Daoy (cell line): ENCODE measurements at places on chromosomes 16 and 17. TPM values are rescaled to one million over a fixed set of nuclear protein-coding genes. Genes with fewer than 3 reads are reported as not detected.

DNA sequence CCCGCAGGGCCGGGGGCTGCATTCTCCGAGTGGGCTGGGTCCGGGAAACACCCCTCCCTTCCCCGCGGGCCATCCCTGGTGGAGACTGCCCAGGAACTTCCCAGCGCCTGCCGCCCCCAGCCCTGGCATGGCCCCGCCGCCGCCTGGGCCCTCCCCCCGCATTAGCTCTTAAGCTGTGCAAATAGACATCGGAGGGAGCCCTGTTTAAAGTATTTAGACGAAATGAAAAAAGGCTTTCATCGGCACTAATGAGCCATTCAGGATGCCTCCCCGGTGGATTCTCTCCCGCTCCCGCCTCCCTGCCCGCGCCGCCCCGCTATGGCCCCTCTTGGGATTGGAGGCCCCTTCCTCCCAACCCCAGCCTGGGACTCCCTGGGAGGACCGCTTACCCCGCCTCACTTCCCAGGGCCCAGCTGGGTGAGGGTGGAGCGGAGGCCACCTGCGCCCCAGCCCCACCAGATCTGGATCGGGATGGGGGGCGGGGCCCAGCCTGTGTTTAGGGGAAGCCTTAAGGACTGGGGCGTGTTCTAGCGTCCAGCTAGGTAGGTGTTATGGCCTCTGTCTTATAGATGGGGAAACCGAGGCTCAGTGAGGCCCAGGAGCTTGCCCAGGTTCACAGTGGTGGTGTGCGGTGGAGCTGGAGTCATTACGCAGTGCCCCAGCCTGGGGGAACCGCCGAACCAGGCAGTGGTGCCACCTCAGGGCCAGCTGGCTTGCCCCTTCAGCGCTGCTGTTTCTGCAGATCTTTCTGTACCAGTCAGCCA, 19.7 kb downstream of the SEZ6 start:
- DNase-seq: no peak

TSNAXIP1 gene
- total RNA-seq: 0.11 and 1.1 TPM in 2 replicates

TNFRSF17 gene
- not detected in 2 replicates for total RNA-seq

DNA sequence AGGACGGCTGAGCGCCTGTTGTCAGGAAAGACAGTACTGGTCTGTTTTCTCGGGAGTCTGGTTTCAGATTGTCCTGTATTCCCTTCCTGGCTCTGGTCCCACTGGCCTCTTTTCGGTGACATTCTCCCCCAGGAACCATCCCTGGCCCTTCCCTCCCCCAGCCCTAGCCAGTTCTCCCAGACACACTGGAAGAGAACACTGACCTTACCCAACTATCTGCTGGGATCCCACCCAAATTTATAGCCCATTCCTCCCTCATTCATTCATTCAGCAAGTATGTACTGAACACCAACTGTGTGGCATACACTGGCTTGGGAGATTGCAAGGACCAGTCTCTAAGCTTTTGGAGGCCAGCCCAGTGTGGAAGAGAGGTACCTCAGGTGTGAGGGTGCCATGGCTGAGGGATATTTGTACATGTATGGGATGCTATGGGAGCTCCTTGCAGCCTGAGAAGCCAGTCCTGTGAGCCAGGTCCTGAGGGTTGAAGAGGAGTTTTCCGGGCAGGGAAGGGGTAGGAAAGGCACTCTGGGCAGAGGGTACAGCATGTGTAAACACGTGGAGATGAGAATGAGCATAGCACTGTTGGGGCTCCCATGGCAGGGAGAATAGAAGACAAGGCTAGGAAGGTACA, 5.2 kb downstream of the RND2 start:
- DNase-seq: no peak

GRCh38 chr16:52022980-52023379, 524.0 kb downstream of the TOX3 start:
- no peak for DNase-seq

PYDC1 gene
- total RNA-seq: not detected in 2 replicates

DNA sequence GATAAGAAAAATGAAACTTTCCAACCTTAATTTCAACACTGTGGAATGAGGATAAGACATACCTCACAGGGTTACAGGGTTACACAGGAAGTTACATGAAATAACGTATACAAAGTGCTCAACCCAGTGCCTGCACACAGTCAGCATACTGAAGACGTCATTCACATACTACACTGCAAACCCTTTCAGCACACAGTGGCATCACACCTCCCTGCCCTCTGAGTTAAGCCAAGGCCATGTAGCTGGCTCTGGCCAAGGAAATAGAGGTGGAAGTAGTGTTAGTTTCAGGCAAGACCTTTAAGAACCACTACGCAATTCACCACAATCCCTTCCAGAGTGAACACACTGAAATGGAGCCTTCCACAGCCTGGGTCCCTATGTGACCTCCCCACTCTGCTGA, 46.6 kb upstream of the GSG1L start:
- DNase-seq: no peak

MYH3 gene
- total RNA-seq: 0.63 and 0.80 TPM in 2 replicates

GRCh38 chr17:14921936-14922335, 343.2 kb downstream of the PMP22 start:
- no peak for DNase-seq

- no peak for DNase-seq
These were observed 586 bp downstream of the CD7 start for GRCh38 chr17:82316651-82317393.

EFCAB13 gene
- 0.03 and 0.74 TPM in 2 replicates for total RNA-seq

DNA sequence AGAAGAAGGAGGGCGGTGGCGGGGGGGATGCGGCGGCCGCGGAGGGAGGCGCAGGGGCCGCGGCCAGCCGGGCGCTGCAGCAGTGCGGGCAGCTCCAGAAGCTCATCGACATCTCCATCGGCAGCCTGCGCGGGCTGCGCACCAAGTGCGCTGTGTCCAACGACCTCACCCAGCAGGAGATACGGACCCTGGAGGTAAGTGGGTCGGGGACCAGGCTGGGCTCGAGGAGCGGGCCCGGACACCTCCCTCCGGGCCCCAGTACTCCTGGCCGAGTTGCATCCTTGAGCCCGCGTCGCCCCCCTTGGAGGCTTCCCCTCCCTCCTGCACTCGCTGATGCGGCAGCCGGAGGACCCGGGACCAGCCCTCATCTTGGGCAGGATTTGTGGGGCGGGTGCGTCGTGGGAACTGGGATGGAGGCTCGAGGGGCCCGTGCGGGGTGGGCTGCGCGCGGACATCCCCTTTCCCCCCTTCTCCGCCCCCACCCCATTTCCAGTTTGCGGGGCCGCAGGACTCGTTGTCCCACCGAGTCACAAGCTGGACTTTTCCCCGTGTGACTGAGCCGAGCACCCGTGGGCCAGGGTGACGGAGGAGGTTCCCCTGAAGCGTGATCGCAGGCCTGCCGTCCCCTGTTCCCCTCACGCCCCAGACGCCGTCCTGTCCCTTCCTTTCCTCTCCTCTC, 572 bp downstream of the KSR1 start:
- DNase-seq: no peak

DNA sequence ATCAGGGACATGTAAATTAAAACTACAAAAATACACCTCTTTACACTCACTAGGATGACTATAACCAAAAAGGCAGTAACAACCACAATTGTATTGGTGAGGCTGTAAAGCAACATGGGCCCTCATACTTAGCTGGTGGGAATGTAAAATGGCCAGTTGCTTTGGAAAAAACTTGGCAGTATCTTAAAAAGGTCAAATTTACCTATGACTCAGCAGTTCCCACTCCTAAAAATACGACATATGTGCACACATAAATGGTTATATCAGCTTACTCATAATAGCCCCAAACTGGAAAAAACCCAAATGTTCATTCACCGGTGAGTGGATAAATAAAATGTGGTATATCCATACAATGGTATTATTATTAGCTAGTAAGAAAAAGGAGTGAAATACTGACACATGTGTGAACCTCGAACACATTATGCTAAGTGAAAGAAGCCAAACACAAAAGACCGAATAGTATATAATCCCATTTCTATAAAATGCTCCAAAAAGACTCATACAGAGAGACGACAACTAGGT, 391.4 kb downstream of the NPIPA8 start:
- DNase-seq: no peak

SEZ6L2 gene
- 2.6 and 27.0 TPM in 2 replicates for total RNA-seq

DLX3 gene
- total RNA-seq: not detected in 2 replicates

KRTAP1-1 gene
- total RNA-seq: 1.5 TPM in 1 of 2 replicates, not detected in the other

DNA sequence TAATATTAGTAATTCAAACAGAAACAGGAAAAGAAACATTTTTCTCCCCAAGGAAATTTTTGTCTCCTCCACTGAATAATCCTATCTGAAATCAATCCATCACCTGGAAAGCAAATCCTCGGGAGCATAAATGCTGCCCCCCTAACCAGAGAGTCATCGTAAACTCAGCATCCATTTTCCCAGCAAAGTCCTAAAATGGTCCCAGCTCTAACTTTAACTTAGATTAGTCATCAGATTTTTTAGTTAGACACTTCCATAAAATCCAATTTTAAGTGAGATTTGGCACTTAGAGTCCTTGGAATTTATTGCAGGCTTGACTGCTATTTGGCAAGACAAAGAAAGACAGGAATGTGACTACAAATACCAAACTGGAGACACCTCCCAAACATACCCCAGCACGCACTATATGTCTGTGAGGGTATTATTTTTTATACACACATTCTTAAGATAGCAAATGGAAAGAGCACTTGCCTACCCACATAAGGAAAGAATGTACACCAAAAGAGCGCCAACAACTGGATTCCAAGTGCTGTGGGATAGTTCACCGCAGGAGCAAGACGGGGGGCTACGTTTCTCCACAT, 15.4 kb downstream of the SCO1 start:
- no peak for DNase-seq

- no peak for DNase-seq
These were observed 30.3 kb upstream of the CAPN15 start for GRCh38 chr16:497258-497657.

DNA sequence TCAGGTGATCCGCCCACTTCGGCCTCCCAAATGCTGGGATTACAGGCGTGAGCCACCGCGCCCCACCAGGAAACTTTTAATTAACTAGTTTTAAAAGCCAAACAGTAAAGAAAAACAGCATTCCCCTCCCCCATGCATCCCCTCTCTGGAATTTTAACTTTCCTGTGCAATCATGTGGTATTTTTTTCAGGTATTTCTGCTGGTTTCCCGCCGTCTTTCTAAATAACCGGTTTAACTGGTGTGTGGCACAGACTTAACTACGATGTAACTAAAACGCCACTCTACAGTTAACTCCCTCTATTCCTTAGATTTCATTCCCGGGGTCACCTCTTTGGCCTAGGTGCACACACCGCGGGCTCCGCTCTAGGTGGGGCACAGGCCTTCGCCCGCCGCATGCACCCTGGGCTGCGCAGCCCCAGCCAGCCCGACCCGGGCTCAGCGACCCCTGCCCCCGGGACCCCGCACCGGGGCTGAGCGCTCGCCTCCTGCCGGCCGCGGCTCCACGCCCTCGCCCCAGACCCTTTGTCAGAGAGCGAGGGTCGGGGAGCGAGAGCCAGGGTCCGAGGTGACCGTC, 15.1 kb upstream of the UTP6 start:
- no peak for DNase-seq

DNA sequence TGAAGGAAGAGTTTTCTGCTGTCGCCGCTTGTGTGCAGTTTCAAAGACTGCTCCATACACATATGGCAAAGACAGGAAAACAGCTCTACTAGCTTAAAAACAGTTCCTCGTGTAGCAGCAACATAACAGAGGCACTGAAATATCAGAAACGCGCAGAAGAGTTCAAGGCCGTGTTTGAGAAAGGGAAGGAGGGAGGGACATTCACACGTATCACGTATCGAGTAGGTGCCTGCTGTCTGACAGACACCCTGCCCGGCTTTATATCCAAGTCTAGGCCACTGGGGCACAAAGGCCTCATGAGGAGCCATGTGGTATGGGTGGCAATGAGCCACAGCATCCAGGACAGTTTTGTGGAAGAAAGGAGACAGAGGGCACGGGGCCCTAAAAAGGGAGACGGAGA, 50.3 kb downstream of the PLXDC1 start:
- no peak for DNase-seq

UMOD gene
- not detected in 2 replicates for total RNA-seq
